Activated naive CD8-positive, alpha-beta T cell treated with anti-CD3 and anti-CD28 coated beads, Interleukin-2, amount 10 ng/mL, durations not matched to agents 7 days and 5 days (primary cell): ENCODE measurements at places on chromosomes 13 and 19. TPM values are rescaled to one million over a fixed set of nuclear protein-coding genes. Genes with fewer than 3 reads are reported as not detected.

The NCAN gene
- not detected for total RNA-seq

The POU2F2 gene
- 33.0 TPM for total RNA-seq

The ADPRHL1 gene
- 1.0 TPM for total RNA-seq

The AMH gene
- total RNA-seq = 9.7 TPM

The LRRC4B gene
- not detected for total RNA-seq

The PRTN3 gene
- total RNA-seq = not detected

The ZNF91 gene
- total RNA-seq = 56.8 TPM

The ADM5 gene
- 4.1 TPM for total RNA-seq

The CAPN12 gene
- total RNA-seq = 26.4 TPM

The RASAL3 gene
- total RNA-seq = 172 TPM

The KL gene
- 0.28 TPM for total RNA-seq

- DNase-seq = no peak
These were observed 5.7 kb upstream of the CEACAM18 start for GRCh38 chr19:51472607-51473006.

- DNase-seq = no peak
These were observed 27.7 kb upstream of the NFIC start for GRCh38 chr19:3338541-3339181.

DNA sequence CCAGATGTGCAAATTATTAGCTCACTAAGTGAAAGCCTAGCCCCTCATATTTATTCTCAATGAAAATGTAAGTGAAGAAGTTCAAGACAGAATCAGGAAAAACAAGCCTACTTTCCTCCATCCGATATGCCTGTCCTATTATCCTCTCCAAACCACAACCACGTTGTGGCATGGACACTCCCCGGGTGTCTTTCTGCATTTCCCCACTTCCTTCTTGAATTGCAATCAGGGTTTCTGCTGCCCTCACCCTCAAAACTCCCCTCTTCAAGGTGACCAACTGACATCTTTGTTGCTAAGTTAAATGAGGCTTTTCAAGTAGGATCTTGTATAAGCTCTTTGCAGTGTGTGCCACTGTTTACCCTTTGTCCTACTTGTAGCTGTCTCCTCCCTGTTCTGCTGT, 11.8 kb downstream of the SLC25A30 start:
- DNase-seq = no peak

DNA sequence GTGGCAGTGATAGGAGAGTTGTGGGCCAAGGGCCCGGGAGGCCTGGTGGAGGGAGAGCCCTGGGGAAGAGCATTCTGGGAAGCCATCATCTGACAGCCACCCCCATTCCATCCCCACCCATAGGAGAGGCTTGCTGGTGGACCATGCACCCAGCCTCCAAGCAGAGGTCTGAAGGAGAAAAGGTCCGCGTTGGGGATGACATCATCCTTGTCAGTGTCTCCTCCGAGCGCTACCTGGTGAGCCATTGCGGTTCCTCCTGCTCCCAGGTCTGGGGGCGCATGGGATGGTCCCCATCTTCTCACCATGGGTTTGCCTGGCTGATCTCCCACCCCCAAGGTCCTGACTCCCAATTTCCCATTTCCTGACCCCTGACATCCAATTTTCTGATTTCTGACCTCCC, 10.5 kb downstream of the RYR1 start:
- DNase-seq = no peak

- no peak for DNase-seq
These were observed 83.8 kb downstream of the ZNF737 start for GRCh38 chr19:20481736-20482135.

GRCh38 chr19:50649433-50650391, at the start of gene C19orf81:
TSS of gene C19orf81 (plus strand) at chr19:50649445. CDS start at chr19:50649445, 0 bp downstream.
- no peak for DNase-seq

- DNase-seq = peak; percentile 96
These were observed at the start of gene ZNF610 for GRCh38 chr19:52336117-52336790. TSS of gene ZNF610 (plus strand) at chr19:52336243. CDS start at chr19:52349173, 12,930 bp downstream.

- DNase-seq = peak; percentile 18
These were observed 2.3 kb downstream of the GRK1 start for GRCh38 chr13:113669231-113669754.

DNA sequence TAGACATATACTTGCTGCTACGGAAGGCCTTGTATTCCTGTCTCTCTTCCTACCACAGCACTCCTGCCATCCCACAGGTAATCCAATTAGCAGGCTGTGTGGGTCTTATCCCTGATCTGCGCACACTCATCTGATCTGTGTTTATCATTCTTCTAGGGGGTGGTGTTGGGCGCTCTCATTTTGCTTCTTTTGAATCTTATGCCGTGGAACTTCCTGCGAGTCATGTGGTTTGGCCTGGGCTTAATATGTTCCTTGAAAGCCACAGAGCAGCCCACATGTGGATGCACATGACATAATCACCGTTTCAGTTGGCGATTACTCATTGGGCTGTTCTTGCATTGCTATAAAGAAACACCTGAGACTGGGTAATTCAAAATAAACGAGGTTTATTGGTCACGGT, 7.5 kb downstream of the RASA3 start:
- no peak for DNase-seq

- DNase-seq = no peak
These were observed 99.0 kb downstream of the MYO16 start for GRCh38 chr13:108728370-108728769.

GRCh38 chr13:90997951-90998350, 349.5 kb upstream of the MIR17HG start:
- no peak for DNase-seq

- DNase-seq = no peak
These were observed 124.3 kb upstream of the STARD13 start for GRCh38 chr13:33409673-33410510.

DNA sequence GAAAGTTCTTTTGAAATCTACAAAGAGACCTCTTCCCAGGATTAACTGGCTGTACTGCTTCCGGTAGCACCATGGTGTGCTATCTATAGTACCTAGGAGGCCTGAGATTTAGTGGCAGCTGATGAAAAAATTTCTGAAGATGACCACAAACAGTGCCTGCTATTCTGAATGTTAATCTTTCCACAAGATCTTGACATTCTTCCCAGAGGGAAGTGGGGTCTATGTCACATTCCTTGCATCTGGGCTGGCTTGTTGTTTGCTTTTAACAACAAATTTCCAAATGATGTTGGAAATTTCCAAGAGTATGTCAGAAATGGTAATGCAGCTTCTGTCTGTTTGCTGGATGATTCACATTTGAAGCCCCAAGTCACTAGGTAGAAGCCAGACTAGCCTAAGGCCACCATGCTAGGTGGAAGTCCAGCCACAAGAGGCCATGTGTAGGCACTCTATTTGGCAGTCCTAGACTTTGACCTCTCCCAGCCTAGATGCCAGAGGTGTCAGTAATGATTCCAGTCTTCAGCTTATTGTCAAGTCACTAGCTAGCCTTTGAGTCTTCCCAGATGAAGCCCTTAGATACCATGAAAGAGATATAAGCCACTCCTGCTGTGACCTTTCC, 22.1 kb downstream of the SPART start:
- no peak for DNase-seq

GRCh38 chr13:75481176-75482069, 546 bp downstream of the TBC1D4 start:
- DNase-seq = peak; percentile 63

- no peak for DNase-seq
These were observed 75.4 kb downstream of the GADD45B start for GRCh38 chr19:2551172-2551863.

DNA sequence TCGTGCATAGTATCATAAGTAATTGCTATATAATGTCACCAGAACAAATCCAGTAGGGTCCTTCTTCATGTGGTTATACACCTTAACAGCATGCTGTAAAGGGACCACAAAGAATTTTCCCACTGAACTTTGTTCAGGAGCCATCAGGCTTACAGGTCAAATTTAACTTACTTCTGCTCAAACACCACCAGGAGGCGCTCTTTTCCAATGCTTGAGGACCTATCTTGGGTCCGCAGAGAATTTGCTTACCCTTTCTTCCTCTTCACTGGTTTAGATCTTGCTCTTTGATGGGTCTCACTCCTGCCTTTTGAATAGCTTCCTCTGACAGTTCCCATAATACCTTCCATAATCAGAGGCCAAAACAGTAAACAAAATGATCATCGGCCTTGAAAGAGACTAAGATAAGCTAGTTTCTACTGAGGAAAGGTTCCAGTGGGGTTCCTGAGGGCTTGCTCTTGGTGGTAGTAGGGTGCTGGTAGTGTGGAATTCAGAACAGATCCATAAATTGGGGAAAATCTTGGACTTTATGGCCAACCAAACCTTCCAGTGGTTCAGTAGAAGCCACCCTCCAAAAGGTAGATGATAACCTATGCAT, 37.4 kb downstream of the SCGB2B2 start:
- DNase-seq = no peak

GRCh38 chr13:73872397-73872796, 261.8 kb downstream of the KLF12 start:
- no peak for DNase-seq

- no peak for DNase-seq
These were observed 385.8 kb downstream of the KCNRG start for GRCh38 chr13:50401049-50401505.

- DNase-seq = no peak
These were observed 29.0 kb upstream of the SLC15A1 start for GRCh38 chr13:98781470-98781869.
